ENCODE measurements at places on chromosomes 11 and 22.

GRCh38 chr22:25008666-25009065 is 56.1 kb downstream of the KIAA1671 start:
- DNase-seq: no peak

DNA sequence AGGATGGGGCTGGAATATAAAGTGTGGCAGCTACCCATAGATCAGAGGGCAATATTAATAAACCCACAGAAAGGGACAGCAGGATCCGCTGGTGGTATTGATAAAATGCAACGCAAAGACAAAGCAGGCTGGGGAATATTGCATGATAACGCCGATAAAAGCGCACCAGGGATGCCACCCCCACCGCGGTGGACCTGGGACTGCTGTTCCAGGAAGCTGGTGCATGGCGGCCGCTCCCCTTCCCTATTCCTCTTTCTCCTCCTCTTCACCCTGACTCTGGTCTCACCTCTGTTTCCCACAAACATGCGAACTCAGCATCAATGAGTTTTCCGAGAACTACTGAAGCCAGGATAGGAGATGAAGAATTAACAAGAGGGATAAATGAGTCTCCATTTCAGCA is 20.2 kb downstream of the SPATA19 start:
- DNase-seq: no peak

DNA sequence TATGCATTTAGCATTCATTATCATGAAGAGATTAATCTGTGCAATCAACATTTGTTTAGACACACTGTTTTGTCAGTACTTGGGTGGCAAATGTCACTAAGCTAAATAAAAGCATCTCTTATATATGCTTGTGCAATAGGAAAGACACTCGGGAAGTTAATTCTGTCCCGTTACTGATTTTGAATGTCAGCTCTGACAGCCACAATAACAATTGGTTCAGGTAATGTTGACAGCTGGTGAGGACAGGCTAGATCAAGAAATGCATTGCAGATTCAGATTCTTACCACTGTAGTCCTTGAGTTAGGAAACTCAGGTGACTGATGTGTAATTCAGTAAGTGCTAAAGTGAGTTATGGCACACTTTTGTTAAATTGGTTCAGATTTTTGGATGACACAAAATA is 523.8 kb upstream of the FAT3 start:
- DNase-seq: no peak

- no peak for DNase-seq
Observed at GRCh38 chr11:62535802-62536201, 10.8 kb downstream of the AHNAK start.

DNA sequence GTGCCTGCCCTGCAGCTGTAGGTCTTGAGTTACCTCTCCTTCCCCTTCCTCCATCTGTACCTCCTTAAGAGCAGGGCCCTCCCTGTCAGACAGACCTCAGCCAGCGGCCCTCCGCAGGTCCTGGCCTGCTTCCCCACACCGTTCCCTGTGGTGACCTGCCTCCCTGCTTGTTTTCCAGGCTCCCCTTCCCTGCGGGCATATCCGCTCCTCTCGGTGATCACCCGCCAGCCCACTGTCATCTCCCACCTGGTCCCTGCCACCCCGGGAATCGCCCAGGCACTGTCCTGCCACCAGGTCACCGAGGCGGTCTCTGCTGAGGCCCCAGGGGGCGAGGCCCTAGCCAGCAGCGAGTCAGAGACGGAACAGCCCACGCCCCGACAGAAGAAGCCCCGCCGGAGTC is 60.9 kb downstream of the BARX2 start:
- DNase-seq: no peak

- DNase-seq: no peak
Observed at GRCh38 chr11:61771985-61772455, 19.6 kb downstream of the MYRF start.

- DNase-seq: no peak
Observed at GRCh38 chr22:30260276-30260675, 6.4 kb downstream of the OSM start.

DNA sequence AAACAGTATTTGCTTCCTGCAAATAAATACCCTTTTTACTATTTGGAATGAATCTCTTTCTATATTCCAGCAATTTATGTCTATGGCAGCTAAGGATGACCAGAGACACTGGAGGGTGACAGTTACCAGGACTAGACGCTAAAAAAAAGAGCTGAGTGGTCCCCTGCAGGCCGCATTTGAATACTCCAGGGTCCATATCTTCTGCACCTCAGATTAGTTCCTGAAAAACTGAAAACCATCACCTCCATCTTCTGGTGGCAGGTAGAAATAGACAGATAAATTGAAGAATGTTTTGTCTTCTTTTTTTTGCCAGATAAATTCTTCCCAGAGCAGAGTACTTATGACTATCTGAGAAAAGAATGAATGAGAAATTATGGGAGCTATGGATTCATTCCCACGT is 145.6 kb downstream of the CSNK2A3 start:
- no peak for DNase-seq

GRCh38 chr22:41380993-41381328 is 781 bp upstream of the TEF start:
- DNase-seq: no peak

DNA sequence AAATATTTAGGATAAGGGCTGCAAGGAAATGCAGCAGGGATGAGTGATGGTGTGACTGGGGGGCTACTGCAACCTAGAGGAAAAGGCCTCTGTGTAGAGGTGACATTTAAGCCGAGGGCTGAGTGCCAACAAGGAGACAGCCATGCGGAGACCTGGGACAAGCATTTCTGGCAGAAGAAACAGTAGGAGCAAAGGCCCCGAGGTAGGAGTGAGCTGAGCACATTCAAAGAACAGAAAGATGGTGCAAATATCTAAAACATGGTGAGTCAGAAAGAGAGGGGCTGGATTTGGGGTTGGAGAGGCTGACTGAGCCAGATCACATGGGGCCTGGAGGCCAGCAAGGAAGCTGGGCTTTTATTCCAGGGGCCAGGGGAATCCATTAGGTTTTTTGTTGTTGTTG is 55.1 kb upstream of the INCENP start:
- no peak for DNase-seq

DNA sequence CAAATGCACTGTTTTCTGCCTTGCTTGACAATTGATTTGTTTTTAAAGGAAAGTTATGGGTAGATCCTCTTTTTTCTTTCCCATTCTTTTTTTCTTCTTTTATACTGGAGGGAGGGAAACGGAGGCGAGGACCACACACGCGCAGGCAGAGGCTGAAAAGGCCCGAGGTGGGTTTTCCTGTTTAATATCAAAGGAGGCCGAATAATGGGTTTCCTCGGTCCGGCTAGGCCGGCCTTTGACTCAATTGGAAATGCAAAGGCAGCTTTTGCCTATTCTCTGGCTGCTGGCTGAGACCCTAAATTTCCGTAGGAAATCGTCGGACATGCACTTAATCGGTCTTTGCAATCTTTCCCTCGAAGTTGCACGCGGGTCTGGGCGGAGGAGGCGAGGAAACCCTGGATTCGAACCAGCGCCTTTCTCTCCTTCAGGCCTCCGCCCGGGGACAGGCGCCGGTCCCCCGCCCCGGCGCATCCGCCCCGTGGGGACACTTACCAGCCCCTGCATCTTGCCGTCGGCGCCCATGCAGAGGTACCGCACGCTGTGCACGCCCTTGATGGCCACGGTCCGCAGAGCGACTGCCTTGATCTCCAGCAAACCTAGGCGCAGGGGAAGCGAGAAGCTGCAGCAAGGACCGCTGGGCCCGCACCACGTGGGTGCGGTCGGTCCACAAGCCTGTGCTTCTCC is 911 bp downstream of the FGF19 start:
- no peak for DNase-seq

GRCh38 chr11:7899418-7899817 is 31.6 kb downstream of the OR10A6 start:
- no peak for DNase-seq

- DNase-seq: no peak
Observed at GRCh38 chr11:69009441-69010211, 3.4 kb downstream of the MRGPRF start.

DNA sequence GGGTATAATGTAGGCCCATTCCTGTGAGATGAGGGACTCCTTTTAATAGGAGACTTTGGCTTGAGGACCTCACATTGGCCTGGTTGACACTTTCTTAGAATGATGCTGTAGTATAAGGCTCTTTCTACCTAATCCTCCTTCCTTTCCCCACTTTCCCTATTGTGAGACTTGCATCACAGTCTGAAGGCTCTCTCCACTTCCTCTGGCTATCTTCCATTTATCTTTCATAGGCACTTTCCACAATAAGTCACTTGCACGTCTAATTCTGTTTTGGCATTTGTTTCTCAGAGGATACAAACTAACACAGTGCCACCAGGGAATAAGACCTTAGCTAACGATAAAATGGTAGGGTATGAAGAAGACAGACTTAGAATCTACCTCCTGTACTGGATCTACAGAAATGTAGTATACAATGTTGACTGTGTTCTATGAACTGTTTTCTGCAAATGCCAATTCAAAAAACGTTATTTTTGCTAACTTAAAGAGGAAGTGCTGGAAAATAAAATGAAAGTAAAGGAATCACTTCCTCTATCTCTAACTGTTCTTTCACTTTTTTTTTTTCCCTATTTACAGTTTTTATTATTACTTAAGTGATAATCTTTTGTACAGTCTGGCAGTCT is 17.9 kb upstream of the PDE3B start:
- DNase-seq: no peak

Data from activated T-cell treated with anti-CD3 and anti-CD28 coated beads, Interleukin-2, amount 50 U/mL, for 24 hours (primary cell).